ENCODE measurements at places on chromosomes 11 and 22. TPM values are rescaled to one million over a fixed set of nuclear protein-coding genes. Genes with fewer than 3 reads are reported as not detected.

OR52I1 gene
- total RNA-seq = not detected

GRCh38 chr11:125404811-125405790 is 91.0 kb downstream of the FEZ1 start:
- peak; percentile 67 for DNase-seq

DNA sequence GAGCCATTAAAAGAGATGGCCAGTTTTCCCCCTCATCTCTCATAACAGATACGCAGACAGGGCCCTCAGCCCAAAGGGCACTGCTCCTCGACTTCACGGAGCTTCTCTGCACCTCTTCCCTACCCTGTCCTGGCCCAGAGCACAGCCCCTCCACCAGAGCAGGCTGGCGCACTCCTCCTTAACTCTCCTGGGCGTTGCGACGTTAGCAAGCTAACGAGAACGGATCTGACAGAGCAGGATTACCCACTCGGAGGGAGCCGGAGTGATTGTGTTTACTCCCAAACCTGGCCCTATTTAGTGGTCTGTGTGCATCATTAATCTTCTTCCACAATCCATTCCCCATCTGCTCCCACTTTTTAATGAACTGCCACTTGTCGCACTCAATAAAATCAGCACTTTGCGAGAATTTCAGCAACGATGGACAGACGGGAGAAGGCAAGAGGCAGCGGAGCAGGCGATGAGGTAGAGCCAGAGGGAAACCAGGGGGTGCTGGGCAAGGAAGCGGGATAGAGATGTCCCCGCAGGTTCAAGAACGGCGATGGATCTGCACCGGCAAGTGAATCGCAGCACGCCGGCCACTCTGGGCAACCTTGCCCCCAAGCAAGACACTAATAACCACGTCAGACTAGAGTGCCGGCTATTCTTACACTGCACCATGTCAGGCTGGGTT is 159.4 kb downstream of the BUD13 start:
- DNase-seq = no peak

- no peak for DNase-seq
These were observed 34.1 kb downstream of the MB start for GRCh38 chr22:35582861-35583670.

DNA sequence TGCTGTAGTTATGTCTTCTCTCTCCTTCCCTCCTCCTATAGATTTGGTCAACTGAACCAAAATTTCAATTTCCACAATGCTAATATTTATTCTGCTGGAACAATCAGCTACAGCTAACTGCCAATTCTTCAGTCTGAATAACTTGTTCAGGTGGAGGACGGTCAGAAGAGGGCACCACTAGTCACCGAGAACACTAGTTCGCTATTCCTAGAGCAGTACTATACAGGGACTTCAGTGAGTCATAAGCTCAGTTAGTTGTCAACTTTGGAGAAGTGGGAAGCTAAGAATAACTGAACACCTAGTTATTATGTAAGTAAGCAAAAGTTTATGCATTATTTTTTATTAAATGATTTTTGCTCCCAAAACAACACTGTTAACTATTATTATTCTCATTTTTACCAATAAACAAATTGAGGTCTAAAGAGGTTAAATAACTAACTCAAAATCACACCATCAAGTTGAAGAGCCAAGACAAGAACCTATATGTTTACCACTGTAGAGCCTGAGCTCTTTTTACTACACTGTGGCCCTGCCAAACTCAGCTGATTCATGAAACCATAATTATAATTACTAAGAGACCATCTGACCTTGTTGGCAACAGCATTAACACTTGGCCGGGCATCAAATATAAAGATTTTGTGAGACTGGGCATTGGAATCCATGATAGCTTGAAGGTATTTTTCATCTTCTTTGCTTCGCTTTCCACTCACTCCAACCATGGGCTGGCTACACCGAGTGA is 59.0 kb downstream of the CEP57 start:
- no peak for DNase-seq

MPPED1 gene
- total RNA-seq = not detected

DNA sequence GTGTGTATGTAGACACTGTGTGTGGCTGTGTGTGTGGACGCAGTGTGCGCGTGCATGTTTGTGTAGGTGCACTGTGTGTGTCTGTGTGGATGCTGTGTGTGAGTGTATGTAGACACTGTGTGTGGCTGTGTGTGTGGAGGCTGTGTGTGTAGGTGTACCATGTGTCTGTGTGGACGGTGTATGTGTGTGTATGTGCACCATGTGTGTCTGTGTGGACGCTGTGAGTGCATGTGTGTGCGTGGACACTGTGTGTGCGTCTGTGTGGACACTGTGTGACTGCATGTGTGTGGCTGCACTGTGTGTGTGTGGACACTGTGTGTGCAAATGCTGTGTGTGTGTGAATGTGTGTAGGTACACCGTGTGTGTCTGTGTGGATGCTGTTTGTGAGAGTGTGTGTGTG is 10.3 kb downstream of the TRPM5 start:
- no peak for DNase-seq

GRCh38 chr11:125886997-125887372 is 483 bp upstream of the HYLS1 start:
- no peak for DNase-seq

GRCh38 chr11:120431633-120432032 is 79.9 kb upstream of the GRIK4 start:
- no peak for DNase-seq

GRCh38 chr11:6638429-6638828 is 17.2 kb downstream of the DCHS1 start:
- DNase-seq = no peak

TBX10 gene
- total RNA-seq = not detected

DNA sequence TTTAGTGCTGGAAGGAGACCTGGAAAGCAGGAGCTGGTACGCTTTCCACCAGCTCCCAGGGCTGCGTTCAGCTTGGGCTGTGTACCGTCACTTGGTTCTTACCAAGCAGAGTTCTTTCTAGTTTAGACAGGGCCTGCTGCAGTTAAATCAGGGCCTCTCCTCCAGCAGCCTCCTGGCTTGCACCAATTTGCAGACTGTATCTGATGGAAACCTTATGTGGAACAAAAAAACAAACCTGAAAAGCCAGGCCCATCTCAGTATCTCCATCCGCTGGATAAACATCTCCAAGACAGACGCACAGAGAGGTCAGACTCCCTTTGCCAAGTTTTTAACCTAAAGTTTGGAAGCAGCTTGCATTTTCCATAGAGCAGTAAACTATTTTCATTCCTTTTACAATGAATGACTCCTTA is 288.6 kb upstream of the SORL1-AS1 start:
- no peak for DNase-seq

DNA sequence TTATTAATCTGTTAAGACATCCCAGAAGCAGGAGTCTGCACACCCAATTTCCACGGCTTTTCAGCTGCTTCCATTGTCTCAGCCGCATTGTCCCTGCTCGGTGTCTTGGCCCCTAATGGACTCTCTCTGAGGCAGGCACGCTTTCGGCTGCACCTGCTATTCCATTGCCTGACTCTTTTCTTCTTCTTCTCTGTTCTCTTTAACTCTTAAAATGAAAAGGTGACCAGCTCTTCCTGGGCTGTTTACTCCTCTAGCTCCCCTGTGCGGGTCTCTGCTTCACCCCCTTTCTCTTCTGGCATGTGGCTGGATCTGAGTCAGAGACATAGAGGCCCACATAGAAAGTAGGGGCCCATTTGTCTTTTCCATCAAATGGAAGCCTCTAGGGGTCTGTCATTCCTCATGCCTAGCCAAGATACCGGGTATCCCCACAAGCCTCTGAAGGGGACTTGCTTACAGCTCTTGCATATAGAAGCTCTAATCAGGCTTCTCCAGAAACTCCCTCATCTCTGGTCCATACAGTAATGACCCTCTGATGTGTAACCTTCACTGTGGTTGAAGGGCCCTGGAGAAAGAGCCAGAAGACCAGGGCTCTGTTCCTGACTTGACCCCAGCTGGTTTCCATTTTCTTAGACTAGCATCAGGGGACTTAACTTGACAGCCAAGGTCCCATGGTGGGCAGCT is 243.9 kb downstream of the ST3GAL4 start:
- no peak for DNase-seq

ARHGEF17 gene
- 33.0 TPM for total RNA-seq

DNA sequence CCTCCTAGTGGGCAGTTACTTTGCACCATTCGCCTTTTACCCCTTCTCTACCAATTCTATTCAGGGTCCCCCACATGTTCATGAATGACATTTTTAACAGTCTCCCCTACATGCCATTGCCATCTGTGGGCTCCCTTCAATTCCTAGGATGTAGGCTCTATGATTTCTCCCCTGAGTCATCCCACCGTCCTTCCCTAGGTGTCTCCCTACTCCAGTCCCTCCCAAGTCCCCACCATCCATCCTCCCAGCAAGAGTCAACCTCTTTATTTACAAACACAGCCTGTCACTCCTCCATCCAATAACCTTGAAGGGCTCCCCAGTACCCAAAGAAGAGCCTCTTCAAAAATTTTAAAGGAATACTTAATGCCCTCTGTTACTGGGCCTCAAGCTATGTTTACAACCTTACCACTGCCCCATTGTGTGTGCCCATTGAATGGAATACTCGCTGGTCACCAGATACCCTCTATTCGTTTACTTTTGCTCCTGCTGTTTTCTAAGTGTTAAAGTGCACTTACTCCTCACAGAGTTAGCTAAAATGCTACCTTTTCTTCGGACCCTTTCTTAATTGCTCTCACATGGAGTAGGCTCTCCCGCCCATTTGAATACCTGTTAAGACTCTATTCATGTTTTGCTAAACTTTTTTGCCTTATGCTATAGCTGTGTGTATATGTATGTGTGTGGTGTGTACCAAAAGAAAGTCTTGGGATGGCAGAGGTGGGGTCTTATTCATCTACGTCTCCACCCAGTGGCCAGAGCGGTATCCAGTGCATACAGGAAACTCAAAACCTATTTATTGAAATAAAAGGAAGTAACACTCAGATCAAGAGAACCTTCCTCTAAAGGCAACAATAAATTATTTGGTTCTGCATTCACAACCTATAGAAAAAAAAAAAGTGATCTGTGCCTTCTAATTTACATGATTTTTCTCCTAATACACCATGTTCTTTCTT is 235.8 kb upstream of the CCDC90B start:
- no peak for DNase-seq

PKNOX2 gene
- total RNA-seq = 1.1 TPM

CARD10 gene
- total RNA-seq = 2.8 TPM

DNA sequence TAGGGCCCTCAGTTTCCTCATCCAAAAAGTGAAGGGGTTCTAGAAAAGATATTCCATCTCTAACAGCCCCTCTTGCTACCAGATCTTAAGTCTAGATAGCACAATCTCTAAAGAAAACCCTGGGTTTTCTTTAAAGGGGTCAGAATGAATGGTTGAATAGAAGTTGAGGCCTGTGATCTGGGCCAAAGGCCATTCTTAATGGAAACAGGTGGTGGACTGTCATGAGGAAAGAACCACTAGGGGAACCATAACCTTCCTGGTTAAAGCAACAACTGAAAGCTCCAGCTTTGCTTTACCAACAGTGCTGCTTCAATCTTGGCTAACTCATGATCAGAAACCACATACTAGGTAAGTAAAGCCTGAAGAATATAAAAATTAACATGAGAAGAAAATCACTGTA is 1.8 kb downstream of the CELF1 start:
- no peak for DNase-seq

- no peak for DNase-seq
These were observed 56.6 kb downstream of the LMO2 start for GRCh38 chr11:33835143-33835878.

Measured in omental fat pad (tissue), 4 donors.